ENCODE measurements at places on chromosomes 13 and 19. TPM values are rescaled to one million over a fixed set of nuclear protein-coding genes. Genes with fewer than 3 reads are reported as not detected.

DNA sequence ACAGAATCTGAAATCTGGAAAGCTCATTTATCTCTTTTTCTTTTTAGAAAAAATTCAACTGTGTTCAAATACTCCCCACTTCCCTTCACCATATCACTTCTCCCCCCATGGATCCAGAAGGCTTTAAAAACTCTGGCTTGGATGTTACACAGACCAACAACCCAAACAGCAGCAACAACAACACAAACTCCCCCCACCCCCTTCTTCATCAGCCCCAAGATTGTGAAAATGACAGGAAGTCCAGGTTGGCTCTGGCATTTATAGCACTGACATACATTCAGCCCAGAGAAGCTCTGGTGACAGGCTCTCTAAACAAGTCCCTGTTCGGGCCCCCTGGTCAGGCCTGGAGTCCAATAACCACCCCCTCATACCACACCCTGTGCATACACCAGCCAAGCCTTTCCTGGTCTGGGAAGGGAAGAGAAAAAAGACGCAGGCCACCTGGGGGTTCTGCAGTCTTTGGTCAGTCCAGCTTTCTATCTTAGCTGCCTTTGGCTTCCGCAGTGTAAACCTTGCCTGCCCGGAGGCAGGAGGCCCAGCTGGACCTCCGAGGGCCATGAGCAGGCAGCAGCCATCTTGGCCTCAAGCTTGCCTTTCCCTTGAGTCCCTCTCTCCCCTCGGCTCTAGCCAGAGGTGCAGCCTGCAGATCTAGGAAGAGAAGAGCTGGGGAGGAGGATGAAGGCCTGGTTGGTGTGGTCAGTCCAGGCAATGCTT is 6.8 kb downstream of the CDX2 start:
- H3K36me3 ChIP-seq, result no peaks in the 10 kb centered on the region
- H3K27ac ChIP-seq, result no peak overlapping the region
- no peak for DNase-seq

DNA sequence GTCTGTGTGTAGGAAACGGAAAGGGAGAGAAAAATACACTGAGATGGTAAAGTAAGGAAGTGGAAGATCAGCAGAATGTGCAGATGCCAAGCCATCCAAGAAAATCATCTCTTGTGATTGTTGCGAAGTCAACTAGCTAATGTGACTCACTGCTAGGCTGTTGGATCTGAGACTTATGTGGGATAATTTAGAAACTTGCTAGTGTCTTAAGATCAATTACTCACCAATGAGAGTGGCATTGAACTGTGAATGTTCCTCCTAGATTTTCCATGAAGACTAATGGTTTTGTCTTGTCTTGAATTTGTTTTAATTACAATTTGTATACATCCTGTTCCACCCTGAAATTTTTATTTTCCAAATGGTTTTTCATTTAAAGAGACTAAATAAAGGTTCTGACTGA is 771.6 kb downstream of the EFNB2 start:
- H3K36me3 ChIP-seq, result no peaks in the 10 kb centered on the region
- no peak overlapping the region for H3K27ac ChIP-seq
- H3K4me3 ChIP-seq, result no peak overlapping the region
- no peak for DNase-seq

- peak overlapping the region; percentile 80 for H3K4me3 ChIP-seq
- H3K27ac ChIP-seq, result no peak overlapping the region
- peaks cover 10% of the 10 kb centered on the region for H3K36me3 ChIP-seq
Observed at GRCh38 chr19:13022859-13023636, 27.8 kb downstream of the NFIX start.

Gene SOX1
- not detected for total RNA-seq

- peaks cover 45% of the 10 kb centered on the region for H3K27me3 ChIP-seq
- H3K4me1 ChIP-seq, result peaks cover 15% of the 10 kb centered on the region
- DNase-seq, result no peak
- H3K36me3 ChIP-seq, result peaks cover 15% of the 10 kb centered on the region
- no peak overlapping the region for H3K4me3 ChIP-seq
Observed at GRCh38 chr19:55372316-55373081, 2.2 kb upstream of the IL11 start.

DNA sequence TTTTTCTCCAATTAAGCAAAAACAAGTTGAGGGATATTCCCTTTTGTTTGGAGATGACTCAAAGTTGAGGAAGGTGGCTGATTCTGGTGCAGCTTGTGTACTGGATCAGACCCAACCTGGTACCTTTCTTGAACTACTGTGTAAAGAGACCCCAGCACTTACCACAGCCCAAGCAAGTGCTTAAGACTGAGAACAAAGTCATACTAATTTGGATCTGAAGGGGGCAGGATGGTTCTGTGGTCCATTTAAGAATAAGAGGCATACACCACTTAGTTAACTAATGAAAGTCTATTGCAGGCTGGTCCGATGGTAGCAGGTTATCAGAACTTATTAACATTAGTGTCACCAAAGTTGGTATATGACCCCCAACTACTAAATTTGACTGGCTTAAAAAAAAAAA is 6.3 kb downstream of the THSD1 start:
- H3K4me3 ChIP-seq, result no peak overlapping the region
- no peak for DNase-seq
- peaks cover 3% of the 10 kb centered on the region for H3K4me1 ChIP-seq
- peaks cover 4% of the 10 kb centered on the region for H3K36me3 ChIP-seq

DNA sequence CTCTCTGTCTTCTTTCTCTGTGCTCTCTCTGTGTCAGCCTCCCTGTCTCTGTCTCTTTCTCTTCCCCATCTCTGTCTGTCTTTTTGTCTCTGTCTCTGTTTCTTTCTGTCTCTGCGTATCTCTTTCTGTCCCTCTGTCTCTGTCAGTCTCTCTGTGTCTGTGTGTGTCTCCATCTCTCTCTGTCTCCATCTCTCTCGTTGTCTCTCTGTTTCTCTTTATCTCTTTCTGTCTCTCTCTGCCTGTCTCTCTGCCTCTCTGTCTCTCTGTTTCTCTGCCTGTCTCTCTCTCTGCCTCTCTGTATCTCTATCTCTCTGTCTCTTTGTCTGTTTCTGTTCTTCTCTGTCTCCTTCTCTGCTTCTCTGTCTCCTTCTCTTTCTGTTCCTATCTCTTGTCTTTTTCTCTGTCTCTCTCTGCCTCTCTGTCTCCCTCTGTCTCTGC is 15.7 kb upstream of the TCF3 start:
- H3K27ac ChIP-seq, result peak overlapping the region; percentile 69
- DNase-seq, result no peak
- peaks cover 14% of the 10 kb centered on the region for H3K4me1 ChIP-seq
- H3K36me3 ChIP-seq, result peaks cover 6% of the 10 kb centered on the region

- H3K4me1 ChIP-seq, result peaks cover 38% of the 10 kb centered on the region
- H3K36me3 ChIP-seq, result no peaks in the 10 kb centered on the region
- peak; percentile 54 for DNase-seq
- H3K27ac ChIP-seq, result peak overlapping the region; percentile 74
- no peak overlapping the region for H3K4me3 ChIP-seq
- H3K27me3 ChIP-seq, result no peaks in the 10 kb centered on the region
Observed at GRCh38 chr19:1851654-1852580, 3.6 kb upstream of the REXO1 start.

Gene RNF113B
- total RNA-seq, result not detected

GRCh38 chr13:109790942-109791605 is 4.7 kb upstream of the IRS2 start:
- peaks cover 31% of the 10 kb centered on the region for H3K27me3 ChIP-seq
- H3K27ac ChIP-seq, result no peak overlapping the region
- H3K36me3 ChIP-seq, result peaks cover 4% of the 10 kb centered on the region
- H3K4me1 ChIP-seq, result peaks cover 25% of the 10 kb centered on the region

Gene C19orf38
- 1.6 TPM for total RNA-seq
